Activated naive CD8-positive, alpha-beta T cell treated with anti-CD3 and anti-CD28 coated beads, Interleukin-2, amount 10 ng/mL, durations not matched to agents 7 days and 5 days (primary cell): ENCODE measurements at places on chromosomes 7 and 10. TPM values are rescaled to one million over a fixed set of nuclear protein-coding genes. Genes with fewer than 3 reads are reported as not detected.
A peak's percentile ranks its signal among the peaks of the same experiment; 100 is the strongest.

Gene NUTM2A
- total RNA-seq, result 0.11 TPM

Gene HOXA7
- total RNA-seq, result not detected

- no peak for DNase-seq
These were observed 75.2 kb downstream of the ZNF22 start for GRCh38 chr10:45075826-45076380.

DNA sequence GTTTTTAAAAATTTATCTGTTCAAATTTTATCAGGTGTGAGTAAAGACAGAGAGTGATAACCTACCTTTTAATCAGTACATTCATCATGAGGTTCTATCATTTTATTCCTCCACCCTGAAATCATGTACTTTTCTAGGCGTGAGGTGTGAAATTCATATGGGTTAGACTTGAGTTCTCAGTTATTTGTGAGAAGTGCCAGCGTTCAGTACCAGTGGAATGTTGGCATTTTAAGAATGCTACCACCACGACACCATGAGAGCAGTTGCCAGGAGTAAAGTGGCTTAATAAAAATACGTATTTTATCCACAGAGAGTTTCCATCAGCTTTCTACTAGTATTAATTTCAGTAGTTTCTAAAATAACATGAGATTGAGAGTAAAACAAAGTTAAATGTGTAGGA, 104.1 kb upstream of the FERD3L start:
- DNase-seq, result no peak

GRCh38 chr10:85811405-85811804, 555.2 kb downstream of the GRID1 start:
- DNase-seq, result no peak

DNA sequence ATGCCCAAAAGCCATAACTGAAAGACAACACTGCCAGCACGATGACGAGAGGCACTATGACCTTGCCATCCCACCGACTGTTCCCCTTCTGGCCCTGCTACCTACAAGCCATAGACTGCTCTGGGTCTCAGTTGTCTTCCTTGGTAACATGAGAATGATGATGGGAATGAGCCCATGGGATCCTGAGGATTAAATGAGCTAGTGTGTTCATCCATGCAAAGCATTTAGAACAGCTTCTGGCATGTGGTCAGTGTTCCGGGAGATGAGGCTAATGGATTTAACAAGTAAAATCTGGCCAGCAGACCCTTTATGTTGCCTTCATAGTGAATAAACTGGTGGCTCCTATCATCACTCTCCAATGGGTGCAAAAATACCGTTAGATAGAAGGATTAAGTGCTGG, 62.4 kb upstream of the WDR11 start:
- no peak for DNase-seq

GRCh38 chr7:119963654-119964053, 309.3 kb upstream of the KCND2 start:
- DNase-seq, result no peak

DNA sequence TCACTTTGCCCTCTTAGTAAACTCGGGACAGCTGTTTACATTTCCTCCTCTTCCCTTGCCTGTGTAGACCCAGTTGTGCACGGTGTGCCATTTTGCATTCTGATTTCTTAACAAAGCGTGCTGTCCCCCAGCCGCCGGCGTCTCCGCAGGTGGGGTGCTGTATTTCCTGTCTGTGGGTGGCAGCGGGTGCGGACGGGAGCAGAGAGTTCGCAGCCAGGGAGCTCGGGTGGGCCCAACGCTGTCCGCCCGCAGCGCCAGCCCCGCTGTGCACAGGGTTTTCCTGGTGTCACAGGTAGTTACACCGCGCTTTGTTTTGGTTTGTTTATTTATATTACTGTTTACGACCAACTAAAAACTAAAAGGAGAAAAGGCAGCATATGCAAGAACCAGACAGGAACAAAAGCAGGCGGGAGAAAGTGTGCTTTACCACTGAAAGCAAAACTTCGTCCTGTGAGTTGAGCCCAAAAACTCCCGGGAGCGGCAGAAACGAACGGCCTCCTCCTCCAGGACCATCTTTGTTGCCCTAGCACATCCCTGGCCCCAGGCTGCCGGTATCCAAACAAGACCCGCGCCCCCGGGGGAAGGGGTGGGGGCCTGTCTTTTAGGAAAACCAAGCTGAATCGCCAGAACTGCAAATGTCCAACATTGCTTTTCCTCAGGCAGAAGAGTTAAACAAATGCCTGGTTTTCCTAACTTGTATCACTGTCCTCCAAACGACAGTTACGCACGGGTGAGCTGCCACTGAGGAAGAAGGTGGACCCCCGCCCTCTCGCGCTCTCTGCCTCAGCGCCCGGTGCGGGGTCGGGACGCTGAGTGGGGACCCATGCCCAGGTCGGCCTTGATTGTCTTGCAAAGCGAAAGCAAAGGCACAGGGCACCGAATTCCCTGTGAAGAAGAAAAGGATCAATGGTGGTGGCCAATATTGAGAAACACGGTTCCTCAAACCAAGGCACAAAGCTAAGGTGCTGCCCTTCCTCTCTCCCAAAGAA, 45.9 kb upstream of the DRGX start:
- peak; percentile 45 for DNase-seq

- no peak for DNase-seq
These were observed 414.5 kb upstream of the COBL start for GRCh38 chr7:51731075-51731474.
